Fibroblast of skin of right quadriceps (primary cell): ENCODE measurements at places on chromosomes 13 and 19.

GRCh38 chr19:45231891-45232290 lies 13.3 kb downstream of the EXOC3L2 start:
- no peak for DNase-seq

GRCh38 chr19:39752390-39752789 lies 14.6 kb upstream of the CLC start:
- no peak for DNase-seq

GRCh38 chr19:40613690-40614621 lies 12.8 kb downstream of the LTBP4 start:
- peak; percentile 80 for DNase-seq

GRCh38 chr19:44050740-44051649 lies 841 bp upstream of the ZNF223 start:
- no peak for DNase-seq

DNA sequence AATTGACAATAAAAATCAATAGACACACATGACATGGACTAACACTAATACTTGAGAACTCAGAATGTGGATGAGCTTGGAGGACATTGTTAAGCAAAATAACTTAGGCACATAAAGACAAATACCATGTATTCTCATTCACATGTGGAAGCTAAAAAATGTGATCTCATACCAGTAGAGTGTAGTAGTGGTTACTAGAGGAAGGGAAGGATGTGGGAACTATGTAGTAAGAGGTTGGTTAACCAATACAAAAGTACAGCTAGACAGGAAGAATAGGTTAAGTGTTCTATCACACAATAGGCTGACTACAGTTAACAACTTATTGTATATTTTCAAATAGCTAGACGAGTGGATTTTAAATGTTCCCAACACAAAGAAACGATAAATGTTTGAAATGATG lies 415.8 kb upstream of the KLF12 start:
- DNase-seq: peak; percentile 26

GRCh38 chr19:54062643-54063042 lies 1.1 kb downstream of the VSTM1 start:
- DNase-seq: no peak

DNA sequence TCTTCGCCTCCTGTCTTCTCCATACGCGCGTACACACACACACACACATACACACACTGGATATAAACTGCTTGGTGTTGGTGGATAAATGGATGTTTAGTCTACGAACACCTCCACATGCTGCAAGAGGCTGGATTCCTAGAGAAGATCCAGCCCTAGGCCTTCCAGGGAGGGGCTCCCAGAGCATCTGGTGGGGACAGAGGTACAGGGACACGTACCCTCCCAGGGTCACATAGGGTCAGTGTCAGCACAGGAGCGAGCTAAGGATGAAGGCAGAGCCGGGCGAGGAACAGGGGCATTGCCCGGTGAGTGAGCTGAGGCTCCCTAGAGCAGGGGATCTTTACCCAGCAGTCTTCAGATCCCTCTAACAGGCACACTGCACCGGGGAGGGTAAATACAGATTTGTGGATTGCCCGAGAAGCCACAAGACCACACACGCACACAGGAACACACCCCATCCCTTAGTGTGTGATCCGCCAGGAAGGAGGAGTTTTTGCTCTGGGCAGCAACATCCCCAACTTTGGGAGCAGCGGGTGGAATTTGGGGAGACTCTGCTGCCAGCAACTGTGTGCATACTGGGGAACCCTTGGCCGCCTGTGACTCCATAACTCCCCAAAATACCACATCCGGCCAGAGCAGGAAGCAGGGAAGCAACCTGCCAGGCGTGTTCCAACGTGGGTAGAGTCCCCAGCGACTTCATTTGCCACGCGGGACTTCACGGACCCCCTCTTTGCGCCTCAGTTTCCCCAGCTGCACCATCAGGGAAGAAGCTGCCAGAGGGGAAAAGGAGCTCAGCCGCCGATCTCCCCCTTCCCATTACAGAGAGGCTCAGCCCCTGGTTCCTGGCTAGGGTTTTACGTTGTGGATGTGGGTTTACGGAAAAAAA lies 5.8 kb upstream of the TLE2 start:
- peak; percentile 63 for DNase-seq

DNA sequence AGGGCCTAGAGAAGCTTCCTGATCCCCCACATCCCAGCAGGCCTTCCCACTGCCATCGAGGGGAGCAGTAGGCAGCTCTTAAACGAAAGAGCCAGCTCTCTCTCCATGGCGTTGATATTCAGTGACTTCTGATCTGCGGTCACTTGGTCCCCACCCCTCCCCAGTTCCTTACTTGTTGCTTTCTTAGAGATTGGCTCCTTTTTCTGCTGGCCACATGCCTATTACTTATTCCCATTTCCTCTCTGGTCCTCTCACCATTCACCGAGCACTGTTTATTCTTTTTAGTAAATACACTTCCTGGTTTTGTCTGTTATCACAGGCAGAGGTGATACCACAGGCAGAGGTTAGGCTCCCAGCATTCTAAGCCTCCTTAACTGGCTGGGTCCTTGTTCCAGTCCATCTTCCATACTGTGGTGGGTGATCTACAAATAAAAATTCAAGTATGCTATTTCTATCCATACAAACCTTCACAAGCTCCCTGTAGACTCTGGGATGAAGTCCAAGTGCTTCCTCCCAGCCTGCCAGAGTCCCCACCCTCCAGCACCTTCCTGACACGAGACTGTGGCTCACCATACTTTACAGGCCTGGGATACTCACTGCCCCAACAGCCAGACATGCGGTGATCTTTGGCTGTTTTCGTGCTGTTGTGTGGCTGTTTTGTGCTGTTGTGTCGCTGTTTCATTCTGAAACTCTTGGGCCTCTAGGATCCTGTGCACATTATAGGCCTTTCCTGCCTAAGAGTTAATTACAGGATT lies 315.9 kb downstream of the ATP8A2 start:
- no peak for DNase-seq

DNA sequence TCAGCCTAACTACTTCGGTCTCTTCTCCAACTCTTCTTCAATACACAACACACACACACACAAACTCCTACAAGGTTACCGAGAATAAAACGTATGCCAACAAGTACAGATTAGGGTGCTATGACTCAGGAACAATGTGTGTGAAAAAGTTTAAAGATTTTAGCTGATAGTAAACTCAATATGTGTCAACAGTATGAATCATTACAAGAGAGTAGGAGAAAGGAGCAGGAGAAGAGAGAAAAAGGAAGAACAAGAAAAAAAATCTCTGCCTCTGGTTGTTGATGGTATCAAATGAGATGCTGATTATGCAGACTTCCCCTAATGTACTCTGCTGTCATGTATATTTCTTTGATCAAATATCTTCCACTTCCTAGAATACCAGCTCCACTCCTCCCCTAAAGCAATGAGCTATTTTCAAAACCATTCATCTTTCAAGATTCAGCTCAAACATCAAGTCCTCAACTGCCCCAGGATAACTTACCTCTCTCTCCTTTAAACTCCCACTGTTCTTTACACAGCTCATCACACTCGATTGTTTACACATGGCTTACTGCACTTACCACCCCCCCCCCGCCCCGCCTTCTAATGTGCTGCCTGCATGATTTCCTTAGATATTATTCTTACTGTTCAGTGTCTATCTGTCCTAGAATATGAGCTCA lies 95.6 kb downstream of the FAM216B start:
- DNase-seq: peak; percentile 87

GRCh38 chr13:106078191-106078590 lies 457.3 kb downstream of the EFNB2 start:
- DNase-seq: peak; percentile 32

DNA sequence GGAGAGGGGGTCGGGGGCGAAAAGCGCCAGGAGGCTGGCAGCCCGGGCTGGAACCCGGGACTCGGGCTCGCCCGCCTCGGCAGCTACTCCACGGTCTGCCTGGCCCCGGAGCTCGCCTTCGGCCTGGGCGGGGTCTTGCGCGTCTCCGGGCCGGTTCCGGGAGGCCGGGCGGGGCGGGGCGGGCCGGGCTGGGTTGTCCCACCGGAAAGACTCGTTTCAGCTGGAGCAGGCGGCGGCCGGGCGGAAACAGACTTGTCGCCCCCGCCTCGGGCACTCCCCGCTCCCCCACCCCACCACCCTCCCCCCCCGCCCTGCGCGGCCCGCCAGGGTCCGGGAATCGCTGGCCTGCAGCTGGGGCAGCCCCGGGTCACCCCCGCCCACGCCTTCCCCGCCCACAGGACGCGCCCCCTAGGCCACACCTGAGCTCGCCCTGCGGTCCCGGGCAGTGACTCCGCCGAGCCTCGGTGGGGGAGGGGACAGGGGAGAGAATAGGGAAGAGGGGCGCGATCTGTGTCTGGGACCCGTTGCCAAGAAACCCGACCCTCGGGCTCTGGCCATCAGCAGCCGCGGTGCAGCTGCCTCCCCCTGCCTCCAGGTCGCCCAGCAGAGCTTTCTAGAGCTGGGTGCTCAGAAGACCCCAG lies 109.4 kb downstream of the KCTD15 start:
- no peak for DNase-seq

- no peak for DNase-seq
Observed at GRCh38 chr19:38517321-38517720, 83.8 kb downstream of the RYR1 start.

DNA sequence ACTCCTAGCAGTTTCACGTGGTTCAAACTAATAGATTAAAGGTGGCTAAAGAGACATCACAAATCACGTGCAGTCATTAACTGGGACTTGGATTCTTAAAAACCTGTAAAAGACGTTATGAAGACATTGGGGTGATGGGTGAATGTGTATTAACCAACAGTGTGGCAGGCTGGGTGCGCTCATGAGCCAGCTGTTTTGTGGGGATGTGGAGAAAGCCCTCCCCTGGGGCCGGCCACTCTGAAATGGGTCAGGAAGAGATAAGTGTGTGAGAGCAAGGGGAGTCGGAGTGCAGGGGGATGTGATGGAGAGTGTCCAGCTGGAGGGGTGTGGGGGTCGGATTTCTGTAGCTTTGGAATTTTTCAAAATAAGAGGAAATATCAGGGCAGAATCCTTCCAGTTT lies 10.4 kb downstream of the UPF1 start:
- DNase-seq: no peak

- no peak for DNase-seq
Observed at GRCh38 chr19:12596485-12596884, 14.1 kb downstream of the ZNF490 start.

- no peak for DNase-seq
Observed at GRCh38 chr13:44873461-44873860, 115.8 kb downstream of the NUFIP1 start.

- DNase-seq: peak; percentile 43
Observed at GRCh38 chr19:40623403-40624251, 22.5 kb downstream of the LTBP4 start.

DNA sequence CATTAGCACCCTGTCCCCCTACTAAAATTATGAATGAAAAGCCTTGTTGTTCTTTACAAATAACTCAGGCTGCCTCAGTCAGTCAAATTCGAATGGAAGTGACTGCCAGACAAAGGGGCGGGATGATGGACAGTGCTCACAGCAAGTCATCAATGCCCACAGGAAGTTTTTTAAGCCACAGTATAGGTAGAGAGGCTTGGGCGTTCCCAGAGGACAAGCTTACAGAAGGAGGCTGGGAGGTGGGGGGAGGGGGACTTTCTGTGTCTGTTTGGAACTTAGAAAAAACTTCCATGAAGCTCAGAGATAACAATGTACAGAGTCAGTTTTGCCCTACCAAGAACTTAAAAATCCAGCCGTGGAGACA lies 18.5 kb upstream of the SPRY2 start:
- DNase-seq: no peak
